ENCODE measurements at places on chromosomes 3 and 15.

- DNase-seq, result no peak
Measured at GRCh38 chr15:96285729-96286254, 44.7 kb upstream of the NR2F2 start.

DNA sequence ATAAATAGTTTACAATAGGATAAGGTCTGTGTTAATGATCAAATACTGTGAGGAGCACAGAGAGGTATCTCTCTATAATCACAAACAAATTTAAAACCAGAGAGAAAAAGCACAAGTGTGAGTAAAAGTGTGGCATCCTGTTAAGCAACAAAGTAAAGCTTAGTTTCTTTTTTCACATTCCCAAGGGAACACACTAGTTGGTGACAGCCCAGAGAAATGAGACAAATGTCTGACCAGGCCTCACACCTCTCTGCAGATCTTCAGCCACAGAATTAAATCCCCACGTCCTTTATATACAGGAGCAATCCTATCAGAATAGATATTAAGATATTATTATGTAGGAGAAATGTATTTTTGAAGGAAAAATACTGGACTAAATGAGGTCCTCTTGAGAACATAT is 2.7 kb downstream of the FBN1 start:
- DNase-seq, result no peak

DNA sequence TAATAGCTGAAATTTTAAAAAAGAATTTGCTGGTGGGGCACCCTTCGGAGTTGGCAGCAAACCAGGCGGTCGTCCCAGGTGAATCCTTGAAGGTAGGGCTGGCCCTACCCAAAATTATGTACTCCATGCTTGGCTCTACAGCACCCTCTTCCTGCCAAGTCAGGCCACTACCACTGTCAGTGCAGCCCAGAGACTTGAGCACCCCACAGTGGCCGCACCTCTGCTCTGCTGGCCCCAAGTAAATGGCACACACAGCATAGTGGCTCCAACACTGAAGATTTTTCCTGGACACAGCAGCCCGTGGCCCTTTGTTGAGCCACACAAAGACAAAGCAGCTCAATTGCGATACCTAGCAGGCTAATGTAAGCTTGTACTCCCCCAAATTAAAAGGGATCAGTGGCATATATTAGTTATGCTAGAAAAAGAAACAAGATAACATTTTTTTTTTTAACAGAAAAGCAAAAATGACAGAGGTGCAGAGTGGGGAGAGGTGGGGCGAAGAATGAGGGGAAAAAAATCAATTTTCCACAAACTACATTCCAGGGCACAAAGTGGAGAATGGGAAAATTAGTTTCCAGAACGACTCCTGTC is 250.5 kb downstream of the UACA start:
- no peak for DNase-seq

- peak; percentile 69 for DNase-seq
Measured at GRCh38 chr3:134352031-134352671, 22.1 kb downstream of the AMOTL2 start.

Data from sigmoid colon (tissue), 7 donors.